ENCODE measurements at places on chromosomes 12 and 14.

GRCh38 chr14:89587136-89587420 is 170.0 kb upstream of the FOXN3 start:
- no peak for DNase-seq

- DNase-seq, result no peak
Measured at GRCh38 chr12:12891080-12891880, at the start of gene GPRC5A. TSS of gene GPRC5A (plus strand) at chr12:12891562. CDS start at chr12:12908250, 16,688 bp downstream.

DNA sequence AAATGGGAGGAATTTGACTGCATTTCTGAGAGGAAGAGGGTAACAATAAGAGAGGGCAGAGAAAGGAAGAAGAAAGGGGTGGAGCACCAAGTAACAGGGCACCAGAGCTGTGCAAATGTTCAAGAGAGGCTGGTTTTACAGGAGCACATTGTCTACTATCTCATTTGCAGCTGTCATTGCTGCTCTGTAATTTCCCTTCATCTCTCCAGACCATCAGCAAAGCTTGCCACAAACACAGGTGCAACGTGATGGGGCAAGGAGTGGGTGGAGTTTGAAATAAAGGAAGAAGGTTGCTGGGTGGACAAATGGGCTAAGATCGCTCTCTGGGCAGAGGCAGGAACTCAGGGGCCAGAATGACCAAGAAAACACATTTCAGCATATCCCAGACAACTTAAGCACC is 47.9 kb upstream of the PLEKHG6 start:
- no peak for DNase-seq

DNA sequence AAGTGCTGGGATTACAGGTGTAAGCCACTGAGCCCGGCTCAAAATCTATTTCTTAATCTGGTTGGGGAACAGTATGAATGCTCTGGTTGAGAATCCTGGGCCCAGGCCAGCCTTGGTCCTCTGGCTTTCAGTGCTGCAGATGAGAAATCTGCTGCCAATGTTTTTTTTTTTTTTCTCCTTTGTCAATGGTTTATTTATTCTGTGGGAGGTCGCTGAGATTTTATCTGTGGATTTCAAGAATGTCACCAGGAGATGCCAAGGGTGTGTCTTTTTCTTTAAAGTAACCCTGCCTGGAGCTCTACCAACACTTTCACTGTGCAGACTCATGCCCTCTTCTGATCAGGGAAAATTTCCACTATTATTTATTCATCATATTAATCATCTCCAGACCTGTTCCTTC is 3.6 kb downstream of the SLC25A29 start:
- no peak for DNase-seq

GRCh38 chr14:95472819-95473251 is 43.6 kb downstream of the SYNE3 start:
- no peak for DNase-seq

DNA sequence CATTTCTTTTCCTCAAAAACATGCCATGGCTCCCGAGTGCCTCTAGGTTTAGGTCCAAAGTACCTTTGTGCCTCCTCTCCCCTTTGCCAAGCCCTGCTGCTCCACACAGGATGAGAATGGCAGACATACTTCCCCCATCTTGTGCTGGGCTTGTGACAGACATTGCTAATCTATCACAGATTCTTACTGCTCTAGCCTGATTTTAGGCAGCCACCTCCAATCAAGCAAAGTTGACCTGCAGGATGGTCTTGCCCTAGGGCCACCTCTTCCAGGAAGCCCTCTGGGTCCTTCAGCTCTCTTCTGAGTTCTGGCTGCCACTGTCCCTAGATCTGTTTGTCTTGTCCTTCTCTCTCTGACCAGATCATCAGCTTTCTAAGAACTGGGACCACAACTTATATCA is 20.5 kb downstream of the FOXN4 start:
- DNase-seq, result no peak

GRCh38 chr14:59085207-59085739 is 103.2 kb upstream of the DAAM1 start:
- no peak for DNase-seq

DNA sequence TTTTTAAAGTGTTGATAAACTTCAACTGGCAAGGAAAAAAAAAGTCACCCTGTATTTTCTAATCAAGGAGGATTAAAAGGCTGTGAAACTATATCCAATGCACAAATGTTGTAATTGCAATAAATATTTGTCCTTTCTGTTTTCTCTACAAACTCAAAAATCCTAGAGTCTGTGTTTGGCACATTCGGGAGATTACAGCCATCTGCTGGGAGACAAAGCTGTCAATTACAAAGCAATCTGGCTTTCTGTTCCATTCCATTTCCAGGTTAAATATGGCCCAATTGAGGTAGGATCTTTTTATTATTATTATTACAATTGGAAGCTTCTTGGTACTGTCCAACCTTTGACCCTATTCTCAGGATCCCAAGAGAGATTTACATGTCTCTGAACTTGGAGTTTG is 295.9 kb downstream of the DIO2 start:
- DNase-seq, result no peak

DNA sequence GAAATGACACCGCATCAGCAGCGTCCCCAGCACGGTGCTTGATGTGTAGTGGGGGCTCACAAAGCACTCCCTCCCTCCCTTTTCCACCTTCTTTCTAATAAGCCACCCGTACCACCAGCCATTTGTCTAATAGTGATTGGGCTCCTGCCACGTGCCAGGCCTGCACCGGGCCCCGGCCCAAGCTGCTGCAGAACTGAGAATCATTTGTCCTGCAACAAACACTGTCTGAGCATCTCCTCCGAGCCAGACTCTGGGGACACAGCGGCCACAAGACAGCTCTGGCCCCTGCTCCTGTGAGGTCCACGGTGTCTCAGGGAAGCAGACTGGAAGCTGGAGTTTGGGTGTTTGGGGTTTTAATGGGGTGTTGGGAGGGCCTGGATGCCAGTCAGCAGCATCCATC is 43.9 kb downstream of the MVK start:
- DNase-seq, result no peak
